ENCODE measurements at places on chromosomes 2 and 18.

GRCh38 chr18:57859314-57859713 lies 56.2 kb upstream of the ATP8B1 start:
- no peak for DNase-seq

DNA sequence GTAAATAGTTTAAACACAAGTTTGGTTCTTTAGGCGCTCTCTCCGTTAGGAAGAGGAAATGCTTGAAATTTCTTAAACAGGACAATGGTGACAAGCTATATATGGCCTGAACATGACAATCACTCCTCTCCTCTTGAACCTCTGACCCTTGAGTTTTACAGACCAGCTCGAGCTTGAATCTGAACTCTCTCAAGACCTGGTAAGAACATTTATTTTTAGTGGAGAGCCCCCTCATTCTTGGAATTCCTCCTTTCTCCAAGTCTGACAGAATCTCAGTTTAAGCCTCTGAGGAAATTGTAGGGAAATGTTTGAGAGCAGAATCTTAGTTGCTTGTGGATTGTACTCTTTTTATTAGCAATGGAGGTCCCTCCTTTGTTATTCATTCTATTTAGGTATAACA lies 1293.6 kb upstream of the ZEB2 start:
- no peak for DNase-seq

GRCh38 chr2:219726916-219727315 lies 99.5 kb downstream of the SLC4A3 start:
- DNase-seq = no peak

- no peak for DNase-seq
These were observed 5.7 kb downstream of the KIF1A start for GRCh38 chr2:240814280-240814679.

DNA sequence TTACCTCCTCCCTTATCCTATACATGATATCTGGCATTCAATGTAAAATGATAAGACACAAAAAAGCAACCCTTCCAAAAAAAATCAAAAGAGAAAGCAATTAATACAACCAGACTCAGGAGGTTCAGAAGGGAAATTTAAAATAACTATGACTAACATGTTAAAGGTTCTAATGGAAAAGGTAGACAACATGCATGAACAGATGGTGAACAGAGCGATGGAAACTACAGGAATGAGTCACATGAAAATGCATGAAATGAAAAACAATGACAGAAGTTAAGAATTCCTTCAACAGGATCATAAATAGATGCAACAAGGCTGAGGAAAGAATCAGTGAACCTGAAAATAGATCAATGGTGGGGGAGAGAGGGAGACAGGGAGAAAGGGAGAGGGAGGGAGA lies 26.1 kb upstream of the ERCC3 start:
- DNase-seq = no peak

GRCh38 chr2:140998017-140998416 lies 1132.8 kb downstream of the LRP1B start:
- DNase-seq = no peak

DNA sequence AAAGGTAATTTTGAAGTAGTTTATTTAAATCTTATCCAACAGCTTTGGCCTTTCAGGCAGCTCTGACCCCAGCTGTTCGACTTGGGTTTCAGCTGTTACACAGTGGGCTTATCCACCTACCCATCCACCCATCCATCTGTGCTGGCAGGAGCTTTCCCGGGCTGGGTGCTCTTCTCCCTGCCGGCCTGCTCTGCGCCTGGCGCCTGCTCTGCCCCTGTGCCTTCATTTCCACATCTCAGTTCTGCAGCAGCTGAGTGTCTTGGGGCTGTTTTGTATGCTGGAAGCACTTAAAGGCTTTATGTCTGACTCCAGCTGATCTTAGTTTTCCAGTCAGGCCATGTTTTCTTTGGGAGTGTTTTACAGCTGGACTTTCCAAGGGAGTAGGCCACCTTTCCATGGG lies 24.2 kb downstream of the LDLRAD4 start:
- DNase-seq = no peak

- DNase-seq = no peak
These were observed 82.9 kb downstream of the DYNAP start for GRCh38 chr18:54673936-54674335.

- DNase-seq = no peak
These were observed 20.2 kb downstream of the PRKAG3 start for GRCh38 chr2:218811382-218811781.

DNA sequence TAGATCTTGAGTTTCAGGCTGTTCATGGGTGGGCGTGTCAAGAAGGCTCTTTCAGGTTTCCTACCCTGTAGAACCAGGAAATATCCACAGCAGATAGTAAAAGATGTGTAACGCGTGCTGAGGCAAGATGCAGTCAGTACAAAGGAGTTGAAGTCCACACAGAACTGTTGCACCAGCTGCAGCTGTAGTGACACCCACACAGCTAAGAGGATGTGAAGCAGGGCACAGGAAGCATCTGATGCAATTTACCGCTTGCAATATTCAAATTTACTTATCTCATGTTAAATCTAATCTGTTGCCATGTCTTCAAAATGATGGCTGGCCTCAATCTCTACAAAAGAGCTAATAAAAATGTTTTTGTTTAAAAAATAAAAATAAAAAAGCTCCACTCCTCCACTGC lies 132.8 kb downstream of the ARHGAP15 start:
- no peak for DNase-seq

- no peak for DNase-seq
These were observed 15.7 kb upstream of the OLA1 start for GRCh38 chr2:174263997-174264396.

- no peak for DNase-seq
These were observed 11.8 kb downstream of the ARHGAP25 start for GRCh38 chr2:68746408-68746807.

- DNase-seq = no peak
These were observed 4.1 kb downstream of the TCF23 start for GRCh38 chr2:27152796-27153464.

DNA sequence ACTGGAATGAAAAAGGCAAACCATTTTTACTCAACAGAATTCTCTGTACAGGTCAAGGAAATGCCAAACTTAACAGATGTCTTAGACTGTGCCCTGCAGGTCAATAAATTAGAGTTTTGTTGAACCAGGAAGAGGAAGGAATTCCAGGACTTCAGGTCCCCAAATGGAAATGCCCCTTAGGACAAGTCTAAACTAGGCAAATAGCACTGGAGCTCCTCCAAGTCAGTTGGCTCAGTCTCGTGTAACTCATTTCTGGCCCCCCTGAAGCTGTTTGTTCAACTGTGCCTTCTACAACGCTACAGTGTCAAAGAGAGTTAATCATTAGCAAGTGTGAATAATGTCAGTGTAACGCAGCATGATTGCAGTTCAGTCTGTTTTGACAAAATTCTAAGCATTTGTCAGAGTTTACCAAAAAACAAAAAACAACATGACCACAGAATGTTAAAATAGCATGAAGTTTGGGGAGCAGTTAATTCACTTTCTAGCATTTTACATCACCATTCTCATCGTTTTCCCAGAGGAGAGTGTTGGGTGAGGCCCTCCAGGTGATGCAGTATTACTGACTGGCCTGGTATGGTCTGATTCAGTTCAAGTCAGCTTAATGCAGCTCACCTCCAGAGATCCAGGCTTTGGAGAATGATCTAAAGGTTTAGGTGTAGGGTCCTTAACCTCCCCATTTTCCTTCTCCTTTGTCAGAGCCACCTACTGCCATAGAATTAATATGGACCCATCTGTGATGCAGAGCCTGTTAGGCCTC lies 108.1 kb downstream of the AQP4 start:
- no peak for DNase-seq

GRCh38 chr2:32807662-32808061 lies 139.1 kb upstream of the LTBP1 start:
- DNase-seq = no peak

DNA sequence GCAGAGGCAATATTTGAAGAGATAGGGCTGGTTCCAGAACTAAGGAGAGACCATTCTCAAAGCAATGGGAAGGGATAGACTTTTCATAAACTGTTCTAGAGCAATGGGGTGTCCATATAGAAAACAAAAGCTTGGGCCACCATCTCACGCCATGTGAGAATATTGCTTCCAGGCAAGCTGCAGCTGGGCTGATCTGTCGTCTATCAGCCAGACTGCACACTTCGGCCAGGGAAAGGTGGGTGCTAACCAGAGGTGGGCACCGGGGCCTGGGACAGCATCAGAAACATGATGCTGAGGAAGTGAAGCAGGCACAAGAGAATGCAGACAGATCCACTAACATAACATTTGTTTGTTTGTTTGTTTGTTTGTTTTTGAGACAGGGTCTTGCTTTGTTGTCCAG lies 43.7 kb downstream of the MYO7B start:
- no peak for DNase-seq

DNA sequence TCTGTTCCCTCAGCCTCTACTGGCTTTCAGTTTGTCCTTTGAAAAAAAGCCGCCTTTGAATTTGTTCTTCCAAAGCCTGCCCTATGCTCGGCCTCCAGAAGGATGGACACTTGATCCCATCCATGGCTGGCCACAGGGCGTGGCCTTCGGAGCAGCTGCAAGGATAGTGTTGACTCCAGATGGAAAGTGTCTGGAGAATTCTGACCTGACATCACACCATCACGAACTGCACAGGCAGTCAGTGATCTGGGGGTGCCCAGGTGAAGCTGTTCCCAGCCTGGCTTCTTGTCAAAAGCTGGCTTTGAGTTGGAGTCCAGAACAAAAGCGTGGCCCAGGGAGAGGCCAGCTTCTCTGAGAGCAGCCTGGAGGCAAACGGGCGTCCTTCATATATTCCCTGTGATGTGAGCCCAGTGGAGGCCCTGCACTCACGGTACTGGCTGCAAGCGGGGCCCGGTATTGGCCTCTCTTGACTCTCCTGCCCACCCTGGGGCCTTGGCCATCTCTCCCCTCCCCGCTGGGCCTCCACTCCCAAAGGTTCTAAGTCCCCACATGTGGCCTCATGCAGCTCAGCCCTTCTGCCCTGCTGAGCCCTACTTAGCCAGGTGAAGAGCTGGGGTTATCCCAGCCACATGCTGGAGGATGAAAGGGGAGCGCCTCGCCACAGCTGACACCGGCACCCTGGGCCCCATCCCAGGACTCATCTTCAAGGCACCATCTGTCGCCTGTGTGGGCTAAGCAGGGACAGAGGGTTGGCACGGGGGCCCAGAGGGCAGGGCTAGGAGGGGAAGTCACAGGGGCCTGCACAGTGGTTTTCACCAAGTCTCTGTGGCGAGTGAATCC lies 20.4 kb upstream of the ATOH8 start:
- DNase-seq = no peak

DNA sequence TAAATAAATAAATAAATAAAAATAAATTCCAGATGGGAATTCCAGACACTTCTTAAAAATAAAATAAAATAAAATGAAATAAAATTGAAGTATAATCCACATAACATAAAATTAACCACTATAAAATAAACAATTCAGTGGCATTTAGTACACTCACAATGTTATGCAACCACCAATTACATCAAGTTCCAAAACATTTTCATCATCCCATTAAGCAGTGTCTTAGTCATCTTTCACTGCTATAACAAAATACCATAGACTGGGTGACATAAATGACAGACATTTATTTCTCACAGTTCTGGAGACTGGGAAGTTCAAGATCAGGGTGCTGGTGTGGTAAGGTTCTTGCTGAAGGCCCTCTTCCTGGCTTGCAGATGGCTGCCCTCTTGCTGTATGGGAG lies 22.6 kb upstream of the PROKR1 start:
- DNase-seq = no peak

DNA sequence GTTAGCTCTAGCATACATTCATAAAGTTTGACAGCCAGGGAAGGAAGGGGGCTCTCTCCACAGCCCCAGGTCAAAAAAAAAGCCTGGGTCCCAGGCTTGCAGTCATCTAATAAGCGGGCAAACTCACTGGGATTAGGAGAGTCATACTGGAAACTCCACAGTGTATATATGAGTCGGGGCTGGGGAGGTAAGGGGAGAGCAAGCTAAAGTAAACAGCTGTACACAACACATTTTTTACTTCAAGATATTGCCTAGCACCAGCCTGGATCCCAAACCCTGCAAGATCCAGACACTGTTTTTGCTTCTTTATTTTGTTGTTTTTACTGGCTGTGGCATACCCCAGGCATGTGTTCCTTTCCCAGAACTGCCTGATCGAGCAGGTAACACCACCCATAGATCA lies 291.3 kb upstream of the TANK start:
- DNase-seq = no peak

- no peak for DNase-seq
These were observed 648.1 kb downstream of the CPS1 start for GRCh38 chr2:211204456-211204855.

- no peak for DNase-seq
These were observed 866 bp upstream of the SF3B6 start for GRCh38 chr2:24076849-24077534.

GRCh38 chr2:218028189-218028495 lies 25.3 kb upstream of the TNS1 start:
- DNase-seq = no peak

DNA sequence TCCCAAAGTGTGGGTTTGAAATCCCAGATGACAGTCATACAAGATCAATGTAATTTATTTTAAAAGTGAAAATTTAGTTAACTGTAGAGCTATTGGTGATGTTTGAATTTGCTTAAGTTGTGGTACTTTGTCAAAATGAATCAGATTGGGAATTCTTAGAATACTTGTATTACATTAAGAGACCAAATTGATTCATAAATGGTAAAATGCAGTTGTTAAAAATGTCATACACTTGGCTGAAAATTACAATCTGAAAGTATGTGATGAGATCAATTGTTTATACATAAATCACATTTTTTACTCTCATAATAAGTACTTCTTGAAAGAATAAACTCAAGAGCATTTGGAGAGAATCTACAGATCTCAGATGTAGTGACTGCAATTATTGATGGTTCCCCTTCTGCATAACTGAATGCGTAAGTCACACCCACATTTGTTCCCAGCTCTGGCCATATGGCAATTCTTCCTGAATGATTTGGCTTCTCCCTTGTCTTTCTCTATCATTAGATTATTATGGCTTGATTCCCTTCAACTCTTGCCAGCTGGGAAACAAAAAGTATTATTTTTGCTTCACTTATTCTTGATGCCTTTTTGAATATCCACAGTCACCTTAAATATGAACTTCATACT lies 558.5 kb downstream of the CPS1 start:
- no peak for DNase-seq

DNA sequence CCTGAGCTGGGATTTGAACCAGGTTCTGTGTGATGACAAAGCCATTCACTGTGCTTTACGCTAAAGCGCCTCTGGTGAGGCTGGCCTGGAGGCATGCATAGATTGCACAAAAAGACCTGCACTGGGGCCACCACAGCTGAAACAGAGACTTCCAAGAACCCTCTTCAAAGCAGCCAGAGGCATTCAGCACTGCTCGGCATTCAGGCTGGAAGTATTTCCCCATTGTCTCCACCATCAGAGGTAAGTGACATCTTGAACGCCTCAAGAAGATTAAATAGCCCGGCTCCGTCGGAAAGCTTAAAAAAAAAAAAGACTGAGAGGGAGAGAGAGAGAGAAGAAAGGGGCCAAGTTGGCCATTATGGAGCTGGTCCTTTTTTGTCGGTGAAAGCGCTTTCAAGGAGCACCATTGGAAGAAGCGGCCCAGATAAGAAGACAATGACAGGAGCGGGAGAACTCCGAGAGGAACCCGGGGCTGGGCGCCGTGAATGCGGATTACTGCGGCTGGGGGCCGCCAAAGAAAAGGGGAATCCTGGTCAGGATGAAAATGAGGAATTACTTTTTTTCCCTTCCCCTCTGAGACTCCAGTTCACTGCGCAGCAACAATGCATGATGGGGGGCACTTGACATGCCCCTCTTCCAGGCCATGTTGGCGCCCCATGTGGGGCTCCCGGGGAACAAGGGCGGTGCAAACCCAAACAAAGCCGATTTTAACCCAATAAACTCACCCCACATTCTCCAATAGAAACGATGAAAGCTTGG lies 228.3 kb downstream of the MYCN start:
- DNase-seq = no peak

- DNase-seq = no peak
These were observed 1012.8 kb downstream of the SOCS6 start for GRCh38 chr18:71301596-71301995.

GRCh38 chr2:33320573-33320972 lies 155.9 kb upstream of the RASGRP3 start:
- DNase-seq = no peak
